ENCODE measurements at places on chromosomes 6 and 20.

- H3K36me3 ChIP-seq, result no peaks in the 10 kb centered on the region
- no peaks in the 10 kb centered on the region for H3K27me3 ChIP-seq
- DNase-seq, result no peak
Observed at GRCh38 chr20:4809707-4810106, 88.0 kb downstream of the PRND start.

DNA sequence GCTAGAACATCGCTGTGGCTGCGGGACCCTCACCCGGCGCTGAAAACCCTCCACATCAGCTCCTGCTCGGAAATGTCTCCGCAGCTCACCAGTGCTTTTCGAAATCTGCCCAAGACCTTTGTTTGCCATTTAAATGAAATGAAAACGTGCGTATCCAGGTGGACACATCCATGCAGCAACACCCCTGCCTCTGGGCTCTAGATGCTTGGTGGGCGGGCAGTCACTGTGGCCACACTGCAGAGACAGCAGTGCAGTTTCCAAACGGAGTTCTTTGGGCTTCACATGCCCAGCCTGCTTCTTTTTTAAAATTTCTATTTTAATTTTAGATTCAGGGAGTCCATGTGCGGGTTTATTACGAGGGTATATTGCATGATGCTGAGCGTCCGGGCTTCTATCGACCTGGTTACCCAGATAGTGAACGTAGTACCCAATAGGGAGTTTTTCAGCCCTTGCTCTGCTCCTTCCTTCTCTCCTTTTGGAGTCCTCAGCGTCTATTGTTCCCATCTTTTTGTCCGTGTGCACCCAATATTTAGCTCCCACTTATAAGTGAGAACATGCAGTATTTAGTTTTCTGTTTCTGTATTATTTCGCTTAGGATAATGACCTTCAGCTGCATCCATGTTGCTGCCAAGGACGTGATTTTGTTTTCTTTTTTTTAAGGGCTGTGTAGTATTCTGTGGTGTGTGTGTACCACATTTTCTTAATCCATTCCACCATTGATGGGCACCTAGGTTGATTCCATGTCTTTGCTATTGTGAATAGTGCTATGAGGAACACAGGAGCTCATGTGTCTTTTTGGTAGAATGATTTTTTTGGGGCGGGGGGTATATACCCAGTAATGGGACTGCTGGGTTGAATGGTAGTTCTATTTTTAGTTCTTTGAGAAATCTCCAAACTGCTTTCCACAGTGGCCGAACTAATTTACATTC, 4.8 kb upstream of the TUBB2B start:
- no peaks in the 10 kb centered on the region for H3K36me3 ChIP-seq
- DNase-seq, result no peak
- peaks cover 46% of the 10 kb centered on the region for H3K4me1 ChIP-seq
- H3K27ac ChIP-seq, result peak overlapping the region; percentile 82

GRCh38 chr20:62132421-62132820, 10.1 kb downstream of the LSM14B start:
- H3K27ac ChIP-seq, result peak overlapping the region; percentile 22
- no peaks in the 10 kb centered on the region for H3K4me1 ChIP-seq
- H3K4me3 ChIP-seq, result no peak overlapping the region

- H3K27me3 ChIP-seq, result no peaks in the 10 kb centered on the region
- H3K4me3 ChIP-seq, result no peak overlapping the region
- H3K36me3 ChIP-seq, result no peaks in the 10 kb centered on the region
- no peak overlapping the region for H3K27ac ChIP-seq
- DNase-seq, result no peak
- no peaks in the 10 kb centered on the region for H3K4me1 ChIP-seq
Observed at GRCh38 chr20:13274275-13274861, 53.3 kb downstream of the ISM1 start.

GRCh38 chr20:59949911-59950310, 8.3 kb upstream of the CDH26 start:
- no peak overlapping the region for H3K4me3 ChIP-seq
- no peak overlapping the region for H3K27ac ChIP-seq
- no peaks in the 10 kb centered on the region for H3K27me3 ChIP-seq
- no peaks in the 10 kb centered on the region for H3K36me3 ChIP-seq
- no peak for DNase-seq

DNA sequence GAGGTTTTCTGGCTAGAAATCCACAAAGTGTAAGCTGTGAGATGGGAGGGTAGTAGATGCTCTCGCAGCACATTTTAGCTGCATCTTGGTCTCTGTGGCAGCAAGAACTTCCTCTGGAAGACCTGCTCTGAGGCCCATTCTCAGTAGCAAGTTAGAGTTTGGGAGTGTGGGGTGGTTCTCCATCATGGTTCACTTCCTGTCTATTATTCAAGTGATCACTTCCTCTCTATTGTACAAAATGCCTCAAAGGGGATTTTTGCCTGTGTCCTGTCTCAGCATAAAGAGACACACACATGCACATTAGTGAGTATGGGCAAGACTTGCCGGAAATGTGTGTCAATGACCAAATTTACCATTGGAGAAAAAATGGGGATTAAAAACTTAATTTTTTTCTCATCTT, 42.5 kb downstream of the LYRM2 start:
- no peak for DNase-seq
- H3K27ac ChIP-seq, result no peak overlapping the region
- H3K4me1 ChIP-seq, result no peaks in the 10 kb centered on the region
- no peaks in the 10 kb centered on the region for H3K36me3 ChIP-seq
- no peak overlapping the region for H3K4me3 ChIP-seq

DNA sequence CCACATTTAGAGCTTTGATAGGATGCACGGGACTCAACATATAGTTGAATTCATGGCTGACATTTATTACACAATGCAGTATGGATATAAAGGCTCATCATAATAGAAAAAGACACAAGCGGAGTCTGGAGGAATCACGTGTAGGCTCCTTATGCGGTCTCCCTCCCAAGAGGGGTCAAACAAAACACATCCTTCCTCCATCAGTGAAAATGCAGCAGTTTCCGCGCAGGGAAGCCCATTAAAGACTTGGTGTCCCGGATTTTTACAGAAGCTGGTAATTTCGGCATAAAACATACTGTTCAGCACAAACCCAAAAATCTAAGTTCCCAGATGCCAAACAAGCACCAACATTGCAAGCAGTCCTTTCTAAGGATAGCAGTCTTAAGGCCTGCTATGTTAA, 1.1 kb downstream of the USP45 start:
- peaks cover 15% of the 10 kb centered on the region for H3K4me1 ChIP-seq
- no peaks in the 10 kb centered on the region for H3K27me3 ChIP-seq
- no peak overlapping the region for H3K4me3 ChIP-seq
- H3K27ac ChIP-seq, result no peak overlapping the region

GRCh38 chr6:2127484-2127911, 117.9 kb downstream of the GMDS start:
- no peaks in the 10 kb centered on the region for H3K27me3 ChIP-seq
- DNase-seq, result no peak
- peaks cover 8% of the 10 kb centered on the region for H3K4me1 ChIP-seq

DNA sequence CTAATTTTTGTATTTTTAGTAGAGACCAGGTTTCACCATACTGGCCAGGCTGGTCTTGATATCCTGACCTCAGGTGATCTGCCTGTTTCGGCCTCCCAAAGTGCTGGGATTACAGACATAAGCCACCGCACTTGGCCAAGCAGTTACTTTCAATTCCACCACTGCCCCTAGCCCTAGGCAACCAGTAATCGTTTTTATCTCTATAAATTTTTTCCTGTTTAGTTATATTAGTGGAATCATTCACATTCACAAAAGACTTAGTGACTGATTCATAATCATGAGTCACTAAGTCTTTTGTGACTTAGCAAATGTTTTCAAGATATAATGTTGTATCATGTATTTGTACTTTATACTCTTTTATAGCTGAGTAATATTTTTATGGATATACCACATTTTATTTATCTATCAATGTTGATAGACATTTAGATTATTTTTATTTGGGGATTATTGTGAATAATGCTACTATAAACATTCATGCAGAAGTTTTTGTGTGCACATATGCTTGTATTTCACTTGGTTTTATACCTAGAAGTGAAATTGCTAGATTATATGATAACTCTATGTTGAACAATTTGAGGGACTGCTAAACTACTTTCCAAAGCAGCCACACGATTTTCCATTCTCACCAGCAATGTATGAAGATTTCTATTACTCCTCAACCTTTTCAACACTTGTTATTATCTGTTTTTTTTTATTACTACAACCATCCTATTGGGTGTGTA, 421.4 kb upstream of the ID4 start:
- no peaks in the 10 kb centered on the region for H3K36me3 ChIP-seq
- no peak overlapping the region for H3K27ac ChIP-seq
- no peak for DNase-seq
- H3K4me1 ChIP-seq, result no peaks in the 10 kb centered on the region
- H3K4me3 ChIP-seq, result no peak overlapping the region

GRCh38 chr20:52493171-52493721, 301.7 kb upstream of the ZFP64 start:
- no peaks in the 10 kb centered on the region for H3K27me3 ChIP-seq
- H3K36me3 ChIP-seq, result no peaks in the 10 kb centered on the region
- DNase-seq, result peak; percentile 5
- H3K27ac ChIP-seq, result no peak overlapping the region
- H3K4me1 ChIP-seq, result no peaks in the 10 kb centered on the region
- H3K4me3 ChIP-seq, result no peak overlapping the region

DNA sequence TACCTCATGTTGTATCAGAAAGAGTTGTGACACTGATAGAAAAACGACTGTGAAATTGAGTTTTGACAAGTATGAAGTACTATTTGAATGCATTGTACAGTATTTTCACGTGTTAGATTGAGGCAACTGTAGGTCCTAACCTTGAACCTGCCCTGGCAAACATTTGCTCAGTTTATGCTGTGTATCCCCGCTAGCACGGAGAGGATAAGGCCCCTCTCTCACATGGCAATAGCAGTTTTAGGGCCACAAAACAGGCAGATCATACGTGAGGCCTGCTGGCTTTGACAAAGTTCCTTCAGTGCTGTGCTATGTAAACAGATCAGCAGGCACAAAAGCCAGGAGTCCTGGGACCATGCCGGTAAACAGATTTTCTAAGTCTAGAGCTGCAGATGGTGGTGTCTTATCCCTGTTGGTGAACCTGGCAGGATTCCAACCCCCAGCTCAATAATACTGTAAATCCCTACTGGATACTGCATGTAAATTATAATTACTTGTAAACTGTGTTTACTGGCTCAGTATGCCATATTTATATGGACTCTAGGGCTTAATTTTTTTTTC, 23.8 kb upstream of the FAM217A start:
- H3K27me3 ChIP-seq, result no peaks in the 10 kb centered on the region
- H3K4me3 ChIP-seq, result no peak overlapping the region
- H3K36me3 ChIP-seq, result no peaks in the 10 kb centered on the region

DNA sequence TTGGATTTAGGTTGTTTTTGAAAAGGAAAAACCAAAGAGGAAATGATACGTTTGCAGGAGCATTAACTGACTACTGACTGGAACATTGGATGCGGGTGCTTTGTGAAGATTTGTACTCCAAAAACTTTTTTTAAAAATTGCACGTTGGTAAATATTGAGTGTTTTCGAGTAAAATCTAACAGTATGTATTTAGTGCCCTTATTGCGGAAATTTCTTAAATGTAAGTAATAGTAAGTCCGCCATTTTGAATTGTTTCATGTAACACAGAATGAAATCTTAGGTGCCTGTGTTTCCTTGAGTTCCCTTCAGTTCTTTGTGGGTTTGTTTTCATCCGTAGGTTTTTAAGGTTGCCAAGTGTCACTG, 15.2 kb upstream of the LIN28B start:
- H3K27me3 ChIP-seq, result peaks cover 21% of the 10 kb centered on the region
- peaks cover 6% of the 10 kb centered on the region for H3K4me1 ChIP-seq
- DNase-seq, result no peak
- no peak overlapping the region for H3K27ac ChIP-seq

- no peaks in the 10 kb centered on the region for H3K27me3 ChIP-seq
- DNase-seq, result no peak
- H3K4me3 ChIP-seq, result no peak overlapping the region
- no peaks in the 10 kb centered on the region for H3K4me1 ChIP-seq
- H3K36me3 ChIP-seq, result peaks cover 7% of the 10 kb centered on the region
Observed at GRCh38 chr6:89794324-89794723, 25.3 kb downstream of the MDN1 start.

GRCh38 chr6:36933519-36933918, 21.0 kb upstream of the PI16 start:
- no peak overlapping the region for H3K27ac ChIP-seq
- no peaks in the 10 kb centered on the region for H3K27me3 ChIP-seq
- no peak for DNase-seq
- no peaks in the 10 kb centered on the region for H3K4me1 ChIP-seq
- H3K36me3 ChIP-seq, result no peaks in the 10 kb centered on the region
- no peak overlapping the region for H3K4me3 ChIP-seq

DNA sequence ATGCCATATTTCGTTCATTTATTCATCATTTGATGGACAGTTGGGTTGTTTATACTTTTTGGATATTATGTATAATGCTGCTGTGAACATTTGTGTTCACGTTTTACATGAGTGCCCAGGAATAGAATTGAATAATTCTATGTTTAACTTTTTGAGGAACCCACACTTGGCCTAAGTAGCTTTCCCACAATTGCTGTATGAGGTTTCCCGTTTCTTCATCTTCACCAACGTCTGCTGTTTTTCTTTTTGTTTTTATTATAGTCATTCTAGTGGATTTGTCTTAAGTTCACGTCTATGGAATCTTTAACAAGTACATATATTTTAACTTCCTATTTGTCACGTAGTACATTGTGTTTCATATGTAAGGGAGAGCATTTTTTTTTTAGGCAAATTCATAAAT, 110.3 kb downstream of the JARID2 start:
- H3K4me1 ChIP-seq, result no peaks in the 10 kb centered on the region
- no peak overlapping the region for H3K27ac ChIP-seq
- no peaks in the 10 kb centered on the region for H3K36me3 ChIP-seq
- H3K4me3 ChIP-seq, result no peak overlapping the region
- DNase-seq, result no peak
- no peaks in the 10 kb centered on the region for H3K27me3 ChIP-seq

DNA sequence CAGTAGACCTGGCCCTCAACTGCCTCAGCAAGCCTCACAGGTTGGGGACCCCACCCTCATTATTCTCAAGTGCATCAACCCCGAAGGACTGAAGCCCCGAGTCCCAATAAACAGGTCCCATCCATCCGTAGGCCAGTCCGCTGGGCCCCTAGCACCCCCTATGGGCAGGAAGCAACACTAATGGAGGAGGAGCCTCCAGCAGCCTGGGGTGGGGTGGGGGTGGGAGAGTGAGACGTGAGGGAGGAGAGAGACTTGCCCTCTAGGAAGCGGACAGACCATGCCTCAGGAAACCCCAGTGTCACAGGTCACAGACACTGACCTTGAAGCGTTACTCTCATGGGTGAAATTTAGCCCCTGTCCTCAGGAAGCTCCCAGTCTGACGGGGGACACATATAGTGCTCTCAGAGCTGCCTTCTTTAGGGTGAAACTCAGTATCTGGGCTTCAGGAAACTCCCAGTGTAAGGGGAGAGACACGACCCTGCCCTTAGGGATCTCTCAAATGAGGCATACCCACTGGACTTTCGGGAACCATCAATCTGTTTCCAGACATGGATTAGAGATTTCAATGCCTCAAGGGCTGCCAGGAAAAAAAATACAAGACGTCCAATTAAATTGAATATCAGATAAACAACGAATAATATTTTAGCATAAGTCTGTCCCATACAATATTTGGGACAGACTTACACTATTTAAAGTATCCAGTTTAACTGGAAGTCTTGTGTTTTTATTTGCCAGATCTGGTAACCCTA, 125.8 kb downstream of the MRPL14 start:
- H3K4me1 ChIP-seq, result peaks cover 64% of the 10 kb centered on the region
- H3K27me3 ChIP-seq, result no peaks in the 10 kb centered on the region
- peak; percentile 25 for DNase-seq
- H3K4me3 ChIP-seq, result no peak overlapping the region
- peak overlapping the region; percentile 86 for H3K27ac ChIP-seq

GRCh38 chr20:31811796-31812728, 7.1 kb upstream of the MYLK2 start:
- H3K4me3 ChIP-seq, result no peak overlapping the region
- H3K4me1 ChIP-seq, result peaks cover 11% of the 10 kb centered on the region
- no peaks in the 10 kb centered on the region for H3K27me3 ChIP-seq

GRCh38 chr20:4102381-4102780, 87.0 kb upstream of the RNF24 start:
- H3K4me1 ChIP-seq, result no peaks in the 10 kb centered on the region
- H3K27ac ChIP-seq, result no peak overlapping the region
- no peaks in the 10 kb centered on the region for H3K27me3 ChIP-seq
